ENCODE measurements at places on chromosomes 4 and X.

- DNase-seq, result no peak
These were observed 35.7 kb upstream of the INTS6L start for GRCh38 chrX:135484641-135485289.

GRCh38 chr4:99483636-99484035 lies 27.2 kb upstream of the C4orf17 start:
- DNase-seq, result no peak

DNA sequence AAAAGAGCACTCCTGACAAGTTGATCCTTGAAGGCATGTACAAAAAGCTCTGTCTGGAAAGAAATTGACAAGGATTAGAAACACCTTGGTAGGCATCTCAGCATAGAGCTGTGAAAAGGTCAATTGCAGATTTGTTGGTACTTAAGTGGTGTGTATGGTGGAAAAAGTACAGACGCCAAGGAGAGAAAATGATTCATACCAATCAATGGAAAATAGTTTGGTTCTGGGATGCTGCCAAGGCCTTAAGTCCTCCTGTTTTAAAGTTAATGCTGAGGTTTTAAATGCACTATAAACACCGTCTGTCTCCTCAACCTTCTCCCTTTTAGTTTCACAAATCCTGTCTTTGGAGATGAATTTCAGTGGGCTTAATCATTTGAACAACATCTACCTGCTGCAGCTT lies 524.1 kb downstream of the IL15 start:
- no peak for DNase-seq

DNA sequence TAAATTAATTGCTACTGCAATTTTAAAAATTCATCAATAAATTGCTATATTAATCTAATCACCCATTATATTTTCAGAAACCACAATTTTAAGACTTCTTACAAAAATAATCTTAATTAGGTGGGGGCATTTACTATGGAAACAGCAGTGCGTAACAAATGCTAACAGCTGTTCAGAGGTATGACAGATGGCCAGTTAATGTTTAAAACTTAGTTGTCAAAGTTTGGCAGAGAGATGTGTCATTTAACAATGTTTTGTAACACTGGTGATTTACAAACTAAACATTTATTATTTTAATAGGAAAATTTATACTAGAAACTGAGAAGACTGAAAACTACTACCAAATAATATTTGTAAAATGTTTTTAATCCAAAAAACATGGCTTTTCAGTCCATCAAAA lies 85.2 kb upstream of the GPR34 start:
- no peak for DNase-seq

GRCh38 chr4:172348426-172348825 lies 535.2 kb downstream of the GALNTL6 start:
- no peak for DNase-seq

DNA sequence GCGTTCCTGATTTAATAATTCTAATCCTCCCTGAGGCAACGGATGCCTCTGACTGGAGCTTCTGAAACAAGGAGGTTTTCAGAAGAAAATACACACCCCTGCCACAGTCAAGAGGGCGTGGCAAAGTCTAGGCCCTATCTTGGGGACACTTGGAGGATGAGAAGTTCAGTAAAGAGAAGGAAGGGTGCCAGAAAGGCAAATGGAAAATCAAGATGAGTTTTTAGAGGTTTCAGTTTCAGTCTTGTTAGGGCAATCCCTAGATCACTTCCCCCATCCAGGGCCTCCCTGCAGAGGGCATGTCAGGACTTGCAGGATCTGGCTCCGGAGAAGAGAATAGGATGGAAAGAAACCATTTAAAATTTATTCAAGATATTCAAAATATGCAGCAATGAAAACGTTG lies 28.5 kb upstream of the FGF2 start:
- no peak for DNase-seq

DNA sequence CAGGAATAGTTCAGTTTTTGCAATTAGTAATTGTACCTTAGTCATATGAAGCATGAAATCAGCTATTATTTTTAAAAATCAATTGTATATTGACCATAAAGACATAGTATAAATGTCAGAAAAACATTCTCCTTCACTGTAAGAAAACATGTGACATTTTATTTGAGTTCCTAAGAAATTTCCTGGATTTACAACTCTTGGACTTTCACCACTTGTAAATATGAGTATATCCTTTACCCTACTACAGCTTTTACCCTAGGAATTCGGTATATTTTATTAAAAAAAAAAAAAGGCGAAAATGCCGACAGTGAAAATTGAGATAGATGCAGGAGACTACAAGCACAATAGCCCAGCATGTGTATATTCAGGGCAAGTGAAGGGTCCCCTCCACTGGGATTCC lies 14.9 kb downstream of the ADH1A start:
- no peak for DNase-seq

- no peak for DNase-seq
These were observed 122.6 kb upstream of the VCX3B start for GRCh38 chrX:8341814-8342590.

DNA sequence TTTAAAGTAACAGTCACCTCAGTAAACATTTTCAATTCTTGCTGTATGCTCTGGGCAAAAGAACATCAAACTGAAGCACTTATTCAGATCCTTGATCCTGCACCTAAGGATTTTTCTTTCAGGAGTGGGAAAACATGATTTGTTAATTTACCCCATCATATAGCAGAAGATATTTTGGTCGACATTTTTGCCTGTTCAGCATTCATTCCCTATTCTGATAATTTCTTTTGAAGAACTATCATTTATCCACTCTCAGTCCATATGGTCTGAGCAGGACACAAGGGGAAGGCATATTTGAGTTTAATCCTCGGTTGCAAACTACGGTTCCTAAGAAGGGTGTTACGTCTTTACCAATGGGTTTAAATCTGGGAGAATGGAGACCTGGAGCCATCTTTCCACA lies 1.2 kb upstream of the CLOCK start:
- no peak for DNase-seq

- peak; percentile 26 for DNase-seq
These were observed 898 bp downstream of the UBQLN2 start for GRCh38 chrX:56564164-56564885.

GRCh38 chr4:141028024-141028529 lies 105.2 kb downstream of the RNF150 start:
- DNase-seq, result no peak

- no peak for DNase-seq
These were observed 5.3 kb downstream of the KIT start for GRCh38 chr4:54662901-54663585.

DNA sequence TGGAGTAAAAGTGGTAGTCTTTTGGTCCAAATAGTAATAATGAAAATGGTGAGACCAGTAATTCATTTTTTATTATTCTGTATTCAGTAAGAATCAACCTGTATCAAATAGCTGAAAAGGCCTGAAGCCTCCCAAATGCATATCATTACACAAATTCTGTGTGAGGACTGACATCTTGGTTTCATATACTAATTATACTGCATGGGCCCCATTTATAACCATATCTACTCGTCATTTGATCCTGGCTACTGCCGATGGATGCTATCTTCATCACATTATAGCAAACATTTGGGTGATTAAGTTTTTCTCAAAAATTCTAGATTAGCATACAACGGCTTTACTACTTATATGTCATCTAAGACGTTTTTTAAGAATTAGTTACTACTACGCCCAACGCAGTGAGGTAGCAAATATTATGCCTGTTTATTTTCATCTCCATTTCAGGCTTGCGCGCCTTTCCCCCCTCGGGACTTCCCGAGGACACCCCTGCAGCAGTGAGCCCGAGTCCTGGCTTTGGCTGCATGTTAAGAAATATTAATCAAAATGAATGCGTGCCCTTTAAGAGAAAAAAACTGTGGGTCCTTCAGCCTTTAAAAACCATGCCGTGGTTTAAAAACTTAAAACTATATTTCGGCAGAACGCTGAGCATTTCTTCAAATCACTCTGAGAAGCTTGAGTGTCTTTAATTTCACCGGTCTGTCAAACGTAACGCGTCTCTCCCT lies 814 bp upstream of the MMAA start:
- peak; percentile 33 for DNase-seq

DNA sequence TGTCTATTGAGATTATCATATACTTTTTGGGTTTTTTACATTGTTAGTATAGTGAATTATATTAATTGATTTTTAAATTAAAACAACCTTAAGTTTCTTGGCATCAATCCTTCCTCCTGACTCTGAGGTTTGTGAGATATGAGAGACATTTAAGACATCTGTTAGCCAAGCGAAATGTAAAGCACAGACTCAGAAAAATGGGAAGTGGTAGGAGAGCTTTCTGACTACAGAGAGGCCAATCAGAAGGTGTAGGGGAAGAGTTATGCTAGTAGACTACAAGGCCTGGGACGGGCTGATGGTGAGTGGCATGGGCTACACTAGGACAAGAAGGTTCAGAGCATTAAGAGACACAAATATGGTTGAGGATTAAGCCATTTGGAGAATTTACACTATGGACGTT lies 255.4 kb downstream of the PRDM5 start:
- no peak for DNase-seq

GRCh38 chr4:174635732-174636131 lies 113.4 kb upstream of the HPGD start:
- DNase-seq, result no peak

- no peak for DNase-seq
These were observed 5.1 kb downstream of the ZXDA start for GRCh38 chrX:57905141-57905540.

GRCh38 chr4:175346376-175346775 lies 428.2 kb downstream of the ADAM29 start:
- no peak for DNase-seq

DNA sequence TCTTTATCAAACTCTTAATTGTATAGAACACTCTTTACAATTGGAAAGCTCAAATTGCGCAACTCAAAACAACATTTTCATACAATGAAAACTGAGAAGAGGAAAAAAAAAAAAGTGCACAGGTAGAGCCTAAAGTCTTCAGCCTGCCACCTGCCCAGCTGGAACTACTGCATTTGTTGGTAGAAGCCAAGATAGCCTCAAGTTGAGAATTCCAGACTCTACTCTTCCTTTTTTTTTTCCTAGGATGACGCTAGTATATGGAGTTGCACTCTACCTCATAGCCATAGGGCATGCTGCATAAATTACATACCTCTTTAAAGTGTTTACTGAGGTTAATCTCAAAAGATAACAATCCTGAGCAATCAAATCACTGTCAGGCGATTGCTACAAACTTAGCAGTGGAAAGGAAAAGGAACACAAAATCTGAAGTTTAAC lies 13.6 kb downstream of the ABCG2 start:
- DNase-seq, result no peak

DNA sequence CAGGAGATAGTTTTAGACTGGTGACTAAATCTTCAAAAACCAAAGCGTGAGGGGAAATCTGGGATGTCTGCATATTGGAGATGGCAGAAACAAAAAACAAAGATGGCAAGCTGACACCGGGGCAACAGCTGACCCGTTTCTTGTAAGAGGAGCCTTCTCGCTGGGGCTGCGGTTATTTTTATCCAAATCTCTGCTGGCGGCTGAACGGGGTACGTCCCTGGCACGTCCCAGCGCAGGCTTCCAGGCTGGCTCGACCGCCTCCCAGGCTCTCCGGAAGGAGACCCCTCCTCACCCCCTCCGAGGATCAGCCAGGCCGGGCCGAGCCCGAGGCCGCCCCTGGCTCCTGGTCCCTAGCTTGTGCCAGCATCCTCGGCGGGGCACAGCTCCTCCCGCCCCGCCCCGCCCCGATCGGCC lies 403 bp downstream of the SGCB start:
- DNase-seq, result no peak

- DNase-seq, result no peak
These were observed 59.2 kb upstream of the PARM1 start for GRCh38 chr4:74873545-74874301.

DNA sequence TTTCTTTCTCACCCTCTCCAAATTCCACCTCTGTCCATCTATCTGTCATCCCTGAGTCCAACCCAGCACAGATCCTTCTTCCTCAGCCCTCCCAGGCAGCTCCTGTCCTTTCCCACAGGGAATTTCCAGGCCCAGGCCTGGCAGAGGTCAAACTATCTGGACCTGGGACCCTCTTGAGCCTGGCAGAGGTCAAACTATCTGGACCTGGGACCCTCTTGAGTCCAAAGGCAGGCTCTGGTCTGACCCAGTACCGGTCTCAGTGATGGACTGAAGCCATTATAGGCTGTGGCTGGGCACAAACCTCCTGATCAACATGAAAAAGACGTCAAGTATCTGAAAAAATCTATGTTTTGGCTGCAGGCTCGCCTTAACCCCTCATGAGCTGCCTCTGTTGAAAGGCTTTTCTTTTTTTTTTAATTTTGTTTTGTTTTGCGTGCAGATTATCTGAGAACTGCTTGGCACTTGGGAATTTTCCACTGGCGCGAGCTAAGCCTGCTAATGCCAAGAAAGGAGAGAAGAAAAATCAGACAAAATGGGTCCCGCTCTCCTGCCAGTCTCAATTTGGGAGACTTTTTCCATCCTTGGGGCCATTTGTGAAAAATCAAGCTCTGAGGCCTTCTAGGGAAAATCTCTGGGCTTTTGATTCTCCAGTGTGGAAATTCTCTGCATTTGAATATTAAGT lies 31.2 kb downstream of the MSX1 start:
- no peak for DNase-seq

DNA sequence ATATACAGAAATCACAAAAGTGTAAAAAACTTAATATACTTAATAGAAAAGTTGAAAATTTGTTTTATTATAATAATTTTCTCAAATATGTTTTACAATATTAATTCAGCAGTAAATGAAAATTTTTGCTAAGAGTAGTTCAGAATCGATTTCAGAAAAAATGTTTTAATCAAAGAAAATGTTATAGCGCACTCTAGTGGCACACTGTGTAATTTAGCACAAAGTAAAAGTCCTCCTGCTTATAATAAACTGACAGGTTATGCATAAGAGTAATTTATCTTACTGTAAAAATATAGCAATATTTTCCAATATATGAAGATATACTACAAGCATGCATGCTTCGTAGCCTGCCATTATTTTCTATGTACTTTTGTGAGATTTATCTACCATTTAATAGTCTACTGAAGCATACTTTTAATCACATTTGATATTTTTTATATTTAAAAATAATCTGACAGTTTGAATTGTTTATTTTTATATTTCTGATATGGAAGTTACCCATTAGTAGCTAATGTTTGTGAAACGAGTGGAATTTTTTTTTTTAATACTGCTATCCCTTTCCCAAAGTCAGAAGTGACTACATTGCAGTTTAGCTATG lies 217.9 kb upstream of the KLHL4 start:
- no peak for DNase-seq

DNA sequence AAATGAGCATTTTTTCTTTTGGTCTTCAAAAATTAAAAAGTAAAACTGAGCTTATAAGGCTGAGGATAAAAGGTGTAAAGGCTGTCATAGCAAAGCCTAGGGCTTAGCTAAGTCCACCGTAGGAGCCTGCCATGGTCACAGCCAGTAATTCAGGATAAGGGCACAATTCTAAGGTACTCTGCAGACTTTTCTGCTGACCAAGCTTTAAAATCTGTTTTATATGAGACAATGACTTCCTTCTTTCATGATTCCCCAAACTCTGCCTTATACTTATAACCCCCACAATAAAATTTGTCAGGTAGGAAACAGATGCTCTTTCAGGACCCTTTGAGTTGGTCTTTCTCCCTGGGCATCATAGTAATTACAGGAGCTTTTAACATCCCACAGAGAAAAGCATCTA lies 138.5 kb downstream of the COL4A6 start:
- no peak for DNase-seq
